Activated gamma-delta T cell treated with anti-CD3 and anti-CD28 coated beads, Interleukin-2, amount 50 U/mL, for 16 hours (primary cell): ENCODE measurements at places on chromosomes 1 and 21.

DNA sequence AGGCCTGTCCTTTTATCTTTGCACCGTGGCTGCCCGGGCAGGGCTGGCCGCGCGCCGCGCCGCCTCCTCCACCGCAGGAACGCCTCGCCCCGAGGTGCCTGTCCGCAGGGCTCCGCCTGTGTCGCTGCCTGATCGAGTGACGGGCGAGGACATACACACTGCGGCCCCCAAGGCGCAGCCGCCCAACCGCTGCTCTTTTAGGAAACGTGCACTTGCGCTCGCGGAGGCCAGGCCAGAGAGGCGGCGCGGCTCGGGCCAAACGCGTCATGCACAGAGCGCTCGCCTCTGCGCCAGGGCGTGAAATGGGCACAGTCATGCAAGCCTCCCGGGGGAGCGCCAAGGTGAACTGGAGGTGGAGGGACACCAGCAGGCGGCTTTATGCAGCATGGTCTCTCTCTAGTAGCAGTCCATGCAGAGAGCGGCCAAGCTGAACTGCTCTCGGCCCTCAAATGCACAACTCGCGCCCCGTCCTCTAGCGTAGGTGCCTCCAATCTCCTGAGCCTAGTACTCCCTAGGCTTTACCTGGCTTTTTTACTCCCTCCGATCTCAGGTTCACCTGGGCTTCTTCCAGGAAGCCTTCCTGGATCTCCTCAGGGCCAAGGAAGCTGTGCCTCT is 12.9 kb downstream of the TRABD2B start:
- DNase-seq = no peak

DNA sequence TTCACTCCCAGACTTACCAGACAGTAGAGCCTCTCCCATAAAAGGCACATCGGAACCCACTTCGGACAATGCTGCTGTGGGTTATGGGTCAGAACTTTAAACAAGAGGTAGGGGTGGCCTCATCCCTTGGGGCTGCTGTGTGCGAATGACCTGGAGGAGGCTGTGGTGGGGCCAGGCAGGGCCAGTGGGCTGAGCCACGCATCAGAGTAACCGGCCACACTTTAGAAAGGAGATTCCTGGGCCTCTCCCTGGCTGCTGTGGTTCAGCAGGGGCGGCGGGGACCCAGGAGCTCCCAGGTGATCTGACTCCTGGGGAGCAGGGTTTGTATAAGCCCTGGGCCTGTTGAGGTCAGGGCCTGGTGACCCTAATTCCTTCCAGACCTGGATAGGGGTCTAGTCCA is 110.2 kb upstream of the C1orf174 start:
- no peak for DNase-seq

DNA sequence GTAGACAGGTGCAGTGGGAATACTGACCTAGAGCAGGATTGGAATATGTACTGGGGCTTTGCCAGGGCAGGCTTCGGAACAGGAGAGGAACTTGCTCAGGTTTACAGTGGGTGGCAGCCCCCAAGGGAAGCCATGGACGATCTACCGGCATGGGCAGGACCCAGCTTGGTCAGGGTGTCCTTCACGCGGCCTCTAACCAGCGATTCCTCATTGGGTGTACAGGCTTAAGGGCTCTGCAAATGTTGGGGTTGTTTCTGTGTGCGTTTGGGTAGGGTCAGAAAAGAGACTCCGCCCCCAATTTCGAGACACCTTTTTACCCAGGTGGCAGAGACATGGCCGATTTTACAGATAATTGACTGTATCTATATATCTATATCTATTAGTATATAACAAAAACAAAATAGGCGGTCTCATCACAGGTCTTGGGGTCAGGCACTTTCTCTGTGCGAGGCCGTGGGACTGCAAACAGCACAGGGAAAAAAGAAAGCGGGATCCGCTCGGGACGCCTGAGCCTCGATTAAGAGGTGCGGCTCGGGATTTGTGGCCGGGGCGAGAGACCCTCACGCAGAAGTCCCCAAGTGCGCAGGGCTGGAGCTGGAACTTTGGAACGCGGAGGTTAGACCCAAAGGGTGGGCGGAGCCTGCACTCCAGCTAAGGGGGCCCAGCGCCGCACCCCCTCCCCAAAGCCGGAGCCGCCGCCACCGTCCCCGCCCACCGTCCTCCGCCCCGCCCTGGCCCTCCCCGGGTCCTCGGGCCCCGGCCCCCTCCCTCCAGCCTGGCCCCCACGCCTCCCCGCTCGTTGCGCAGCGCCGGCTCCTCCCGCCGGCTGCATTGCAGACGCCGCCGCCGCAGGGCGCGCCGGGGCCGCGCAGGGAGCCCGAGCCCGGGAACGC is 67.5 kb upstream of the VAMP3 start:
- DNase-seq = no peak

DNA sequence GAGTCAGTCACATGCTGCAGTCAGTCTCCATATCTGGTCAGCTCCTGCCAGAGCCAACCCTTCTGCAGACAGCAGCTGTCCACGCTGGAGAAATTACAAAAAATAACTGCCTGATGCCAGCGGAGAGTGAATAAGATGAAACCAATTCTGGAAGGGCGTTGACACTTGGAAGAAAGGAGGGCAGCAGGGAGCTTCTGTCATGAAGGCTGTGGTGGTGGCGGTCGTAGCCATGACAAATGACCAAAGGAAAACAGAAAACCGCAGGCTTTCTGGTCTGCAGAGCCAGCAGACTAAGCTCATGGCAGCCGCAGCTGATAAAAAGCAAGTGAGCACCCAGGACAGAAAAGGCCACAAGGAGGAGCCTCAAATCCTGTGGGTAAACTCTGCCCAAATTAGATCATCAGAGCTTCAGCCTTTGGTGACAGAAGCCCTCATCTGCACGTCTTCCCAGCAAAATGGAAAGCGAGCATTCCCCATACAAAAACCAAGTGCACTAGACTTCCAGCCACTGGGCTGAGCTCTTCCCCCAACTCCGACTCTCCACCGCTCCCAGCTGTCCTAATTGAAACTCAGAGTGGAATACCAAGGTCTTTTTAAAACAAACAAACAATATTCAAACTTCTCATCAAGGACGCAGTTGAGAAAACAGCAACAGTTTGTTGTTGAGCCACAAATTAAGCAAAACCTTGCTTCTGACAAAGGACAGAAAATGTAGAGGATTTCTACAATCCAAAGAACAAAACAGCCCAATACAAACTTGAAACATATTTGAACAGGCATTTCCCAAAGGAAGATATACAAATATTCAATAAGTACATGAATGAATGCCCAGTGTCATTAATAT is 28.7 kb downstream of the RSPH1 start:
- no peak for DNase-seq
